Adipocyte (in vitro differentiated cells): ENCODE measurements at places on chromosomes 6 and 20.

GRCh38 chr20:63081831-63082230 is 75.1 kb upstream of the BHLHE23 start:
- no peak for DNase-seq

GRCh38 chr6:150412221-150412620 is 43.4 kb downstream of the IYD start:
- peak; percentile 25 for DNase-seq

DNA sequence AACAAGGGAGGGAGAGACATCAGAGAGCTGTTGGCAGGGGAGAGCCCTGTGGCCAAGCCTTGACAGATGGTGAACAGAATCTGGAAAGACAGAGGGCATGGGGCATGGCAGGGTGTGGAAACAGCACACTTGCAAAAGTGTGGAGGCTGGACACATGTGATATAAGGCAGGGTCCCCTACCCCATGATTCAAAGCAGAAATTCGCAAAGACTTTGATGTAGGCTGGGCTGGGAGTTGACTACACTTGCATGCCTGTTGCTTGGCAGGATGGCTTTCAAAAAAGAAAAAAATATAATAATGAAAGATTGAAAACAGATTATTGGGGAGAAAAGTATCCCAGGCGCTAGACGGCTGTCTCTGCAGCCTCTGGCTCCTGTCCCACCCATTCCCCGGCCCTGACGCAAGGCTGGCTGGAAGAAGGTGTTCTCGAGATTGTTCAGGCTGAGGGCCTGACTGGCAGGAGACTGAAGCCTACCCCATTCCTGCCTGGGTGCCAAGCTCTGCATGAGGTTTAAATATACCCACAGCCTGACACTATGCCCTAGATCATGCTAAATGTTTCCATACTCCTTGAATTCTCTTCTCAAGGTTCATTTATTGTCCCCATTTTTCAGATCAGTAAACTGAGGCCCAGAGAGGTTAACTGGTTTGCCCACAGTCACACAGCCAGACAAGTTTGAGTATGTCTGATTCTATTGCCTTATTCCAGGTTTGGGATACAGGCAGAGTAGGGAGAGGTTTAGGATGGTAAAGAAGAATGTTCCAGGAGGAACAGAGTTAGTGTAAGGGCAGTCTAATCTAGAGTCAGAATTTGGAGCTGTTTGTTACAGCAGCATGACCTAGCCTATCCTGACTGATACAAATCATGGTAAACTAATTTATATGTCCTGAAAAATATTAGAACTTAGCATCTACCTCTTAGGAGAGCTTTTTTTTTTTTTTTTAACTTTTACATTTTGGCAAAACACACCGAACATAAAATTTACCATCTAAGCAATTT is 23.4 kb upstream of the CCN5 start:
- no peak for DNase-seq

DNA sequence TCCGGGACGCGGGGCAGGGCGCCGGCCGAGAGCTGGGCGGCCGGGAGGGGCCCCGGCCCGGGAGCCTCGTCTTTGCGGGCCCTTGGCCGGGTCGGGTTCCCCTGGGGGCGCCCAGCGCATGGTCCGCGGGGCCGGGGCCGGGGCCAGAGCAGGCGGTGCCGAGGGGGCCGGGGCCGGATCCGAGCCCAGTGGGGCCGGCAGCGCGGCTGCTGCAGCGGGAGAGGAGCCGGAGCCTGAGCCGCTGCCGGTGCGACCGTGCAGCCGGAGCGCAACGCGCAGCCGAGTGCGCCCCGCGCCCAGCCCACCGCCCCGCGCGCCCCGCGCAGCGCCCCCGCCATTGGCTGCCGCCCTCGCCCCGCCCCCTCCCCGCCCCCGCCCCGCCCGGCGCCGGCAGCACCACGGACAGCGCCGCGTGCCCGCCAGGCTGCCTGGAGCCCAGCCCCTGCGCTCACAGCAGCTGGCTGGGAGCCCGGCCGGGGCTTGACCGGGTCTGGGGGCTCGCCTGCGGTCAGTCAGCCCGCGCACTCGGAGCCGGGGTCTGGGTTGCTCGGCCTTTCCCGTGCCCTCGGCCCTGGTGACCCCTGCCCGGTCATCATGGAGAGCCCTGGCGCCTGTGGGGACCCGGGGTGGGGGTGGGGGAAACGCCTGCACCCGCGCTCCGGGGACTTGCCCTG is at the start of gene HRH3:
HRH3 (minus strand) TSS at position 287 of the 674 bp plus-strand sequence. CDS start 308 bp downstream, outside the sequence.
- peak; percentile 76 for DNase-seq

- peak; percentile 36 for DNase-seq
Measured at GRCh38 chr20:4925842-4926530, 75.3 kb downstream of the SLC23A2 start.

DNA sequence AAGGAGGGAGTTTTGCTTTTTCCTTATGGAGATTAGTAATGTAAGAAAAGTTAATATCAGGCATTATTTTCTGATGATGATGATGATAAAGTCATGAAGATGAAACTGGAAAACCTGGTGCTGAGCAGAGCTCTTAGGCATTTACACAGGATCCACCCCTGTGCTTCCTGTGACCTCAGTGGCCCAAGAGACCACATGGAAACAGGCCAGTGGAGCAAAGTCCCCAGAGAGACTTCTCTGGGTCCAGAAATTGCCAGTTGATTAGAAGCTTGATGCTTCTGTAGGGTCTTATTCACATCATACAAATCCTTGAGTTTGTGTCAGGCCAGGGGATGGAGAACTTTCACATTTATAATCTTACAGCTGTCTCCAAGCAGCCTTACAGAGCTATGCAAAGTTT is 46.1 kb downstream of the SLC13A3 start:
- no peak for DNase-seq

DNA sequence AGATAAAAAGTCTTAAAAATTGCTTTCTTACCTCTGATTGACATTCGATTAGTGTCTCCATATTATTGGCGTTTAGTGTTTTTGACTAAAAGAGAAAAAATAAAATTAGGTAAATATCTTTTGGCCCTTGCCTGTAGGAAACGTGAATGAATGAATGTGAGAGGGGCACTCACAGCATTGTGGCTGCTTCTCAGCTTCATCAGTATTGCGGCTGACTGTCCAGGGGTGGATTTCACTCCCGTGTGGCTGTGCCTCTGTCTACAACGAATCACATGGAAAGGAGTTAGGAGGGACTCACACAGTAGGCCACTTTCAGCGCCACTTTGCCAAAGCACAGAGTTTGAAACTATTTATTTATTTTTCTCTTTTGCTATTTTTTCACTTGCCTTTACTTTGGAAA is 844 bp downstream of the TAGAP start:
- no peak for DNase-seq

GRCh38 chr6:110322874-110323242 is 35.3 kb downstream of the METTL24 start:
- DNase-seq: no peak

GRCh38 chr20:58645412-58645968 is 5.6 kb upstream of the STX16 start:
- DNase-seq: no peak

GRCh38 chr6:4649728-4650127 is 126.5 kb upstream of the CDYL start:
- no peak for DNase-seq

DNA sequence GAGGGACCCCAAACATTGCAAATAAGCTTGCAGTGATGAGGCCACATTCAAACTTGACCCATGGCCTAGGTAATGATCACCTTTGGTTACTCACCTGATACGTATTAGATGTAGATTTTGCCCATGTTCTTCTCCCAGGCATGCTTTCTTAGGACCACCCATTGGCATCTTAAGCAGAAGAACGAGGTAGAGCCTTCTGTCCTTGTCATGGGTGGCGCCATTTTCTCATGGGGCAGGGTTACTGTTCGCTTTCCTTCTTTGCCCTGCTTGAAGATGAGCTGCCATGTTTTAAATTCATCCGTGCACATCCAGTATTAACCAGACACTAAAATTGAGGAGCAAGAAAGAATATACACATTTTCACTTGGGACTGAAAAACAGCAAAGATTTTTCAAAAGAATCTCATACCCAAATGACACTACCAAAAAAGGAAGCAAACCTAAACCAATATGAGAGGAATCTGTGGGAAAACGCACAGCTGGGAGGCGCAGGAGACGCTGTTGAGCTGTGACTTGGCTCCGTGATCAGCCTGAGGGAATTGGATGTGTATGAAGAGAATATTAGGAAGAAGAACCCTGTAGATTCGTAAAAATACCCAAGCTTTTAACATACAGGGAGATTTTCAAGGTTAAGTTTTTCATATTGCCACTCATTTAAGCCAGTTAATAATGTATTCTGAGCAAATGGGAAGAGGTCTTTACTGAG is 36.6 kb downstream of the GMPR start:
- no peak for DNase-seq

GRCh38 chr20:31894980-31895675 is 24.7 kb downstream of the TTLL9 start:
- DNase-seq: peak; percentile 78

DNA sequence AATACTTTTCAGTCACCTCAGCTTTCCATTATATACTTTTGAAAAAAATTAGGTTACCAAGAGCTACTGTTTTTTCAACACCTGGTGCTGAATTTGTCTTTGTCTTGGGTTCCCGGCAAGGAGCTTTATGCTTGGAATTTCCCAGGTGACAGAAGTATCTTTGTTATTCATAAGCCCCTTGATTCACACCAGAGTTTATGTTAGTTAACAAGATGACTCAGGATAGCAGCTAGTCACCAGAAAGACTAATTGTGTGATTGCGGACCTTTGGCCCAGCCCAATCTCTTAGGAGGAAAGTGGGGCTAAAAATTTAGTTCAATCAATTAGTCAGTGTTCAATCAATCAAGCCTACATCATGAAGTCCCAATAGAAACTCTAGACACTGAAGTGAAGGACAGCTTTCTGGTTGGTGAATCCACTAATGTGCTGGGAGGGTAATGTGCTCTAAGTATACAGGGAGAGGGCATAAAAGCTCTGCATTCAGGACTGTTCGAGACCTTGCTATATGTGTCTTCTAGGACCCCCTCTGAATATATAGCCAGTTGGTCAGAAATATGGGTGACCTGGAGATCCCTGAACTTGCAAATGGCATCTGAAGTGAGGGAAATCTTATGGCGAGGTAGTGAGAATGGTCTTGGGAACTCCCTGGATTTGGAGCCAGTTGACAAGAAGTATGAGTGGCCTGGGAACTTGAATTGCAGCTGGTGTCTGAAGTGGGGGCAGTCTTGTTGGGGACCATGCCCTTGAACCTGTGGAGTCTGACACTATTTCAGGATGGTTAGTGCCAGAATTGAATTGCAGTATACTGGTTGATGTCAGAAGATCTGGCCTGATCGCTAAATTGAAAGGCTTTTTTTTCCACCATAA is 16.2 kb downstream of the TMEM30A start:
- DNase-seq: no peak

GRCh38 chr20:4813076-4813862 is 91.6 kb downstream of the PRND start:
- no peak for DNase-seq

- no peak for DNase-seq
Measured at GRCh38 chr6:21555197-21555596, 38.4 kb upstream of the SOX4 start.

DNA sequence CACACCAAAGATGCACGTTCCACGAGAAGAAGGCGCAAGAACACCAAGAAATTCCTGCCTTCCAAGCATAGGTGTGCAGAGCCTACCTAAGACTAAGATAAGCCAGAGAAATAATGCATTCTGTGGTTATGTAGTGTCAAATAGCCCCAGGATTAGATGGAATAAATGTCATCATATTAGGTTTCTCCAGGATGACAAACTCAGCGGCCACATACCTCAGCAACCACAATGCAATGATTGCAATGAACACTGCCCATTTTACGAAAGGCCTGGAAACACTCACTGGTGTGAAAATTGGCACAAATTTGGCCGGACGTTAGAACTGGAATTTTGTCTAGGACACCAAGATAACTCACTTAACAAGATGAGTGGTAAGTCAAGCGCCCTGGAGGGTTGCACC is 129.7 kb downstream of the SLC22A3 start:
- no peak for DNase-seq

- DNase-seq: no peak
Measured at GRCh38 chr6:17663226-17663625, 43.5 kb downstream of the NUP153 start.

DNA sequence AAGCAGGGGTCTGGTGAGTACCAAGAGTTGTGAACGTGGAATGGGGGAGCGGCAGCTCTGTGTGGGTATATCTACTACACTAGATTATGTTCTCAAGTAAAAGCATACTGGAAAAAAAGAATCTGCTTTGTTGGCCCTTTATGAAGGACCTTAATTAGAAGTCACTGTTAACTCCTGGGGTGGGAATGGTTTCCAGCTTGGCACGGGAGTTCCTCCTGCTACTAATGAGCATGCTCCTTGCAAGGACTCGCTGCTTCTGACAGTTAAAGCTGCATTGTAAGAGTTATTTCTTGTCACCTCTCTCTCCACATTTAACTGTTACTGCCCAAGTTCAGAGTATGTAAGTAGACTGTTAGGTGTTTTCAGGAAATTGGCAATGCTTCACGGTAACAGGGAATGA is 292.7 kb downstream of the ZFAND3 start:
- DNase-seq: no peak

DNA sequence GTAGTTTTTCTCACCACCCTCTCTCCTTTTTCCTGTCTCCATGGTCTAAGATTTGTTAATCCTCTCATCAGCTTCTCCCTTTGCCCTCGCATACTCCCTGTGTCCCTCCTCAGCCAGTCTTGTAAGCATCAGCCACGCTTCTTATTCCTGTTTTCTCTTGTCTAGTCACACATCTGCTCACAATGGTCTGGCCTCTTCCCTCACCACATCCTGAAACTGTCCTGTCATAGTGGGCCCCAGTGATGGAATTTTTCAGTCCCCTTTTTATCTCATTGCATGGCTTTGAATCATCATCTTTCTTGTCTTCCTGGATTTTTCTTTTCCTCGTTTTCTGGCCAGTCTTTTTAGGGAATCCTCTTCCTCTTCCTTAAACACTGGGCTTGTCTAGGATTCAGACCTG is 57.2 kb downstream of the GFRA4 start:
- no peak for DNase-seq
